ENCODE measurements at places on chromosomes 11 and 22.

DNA sequence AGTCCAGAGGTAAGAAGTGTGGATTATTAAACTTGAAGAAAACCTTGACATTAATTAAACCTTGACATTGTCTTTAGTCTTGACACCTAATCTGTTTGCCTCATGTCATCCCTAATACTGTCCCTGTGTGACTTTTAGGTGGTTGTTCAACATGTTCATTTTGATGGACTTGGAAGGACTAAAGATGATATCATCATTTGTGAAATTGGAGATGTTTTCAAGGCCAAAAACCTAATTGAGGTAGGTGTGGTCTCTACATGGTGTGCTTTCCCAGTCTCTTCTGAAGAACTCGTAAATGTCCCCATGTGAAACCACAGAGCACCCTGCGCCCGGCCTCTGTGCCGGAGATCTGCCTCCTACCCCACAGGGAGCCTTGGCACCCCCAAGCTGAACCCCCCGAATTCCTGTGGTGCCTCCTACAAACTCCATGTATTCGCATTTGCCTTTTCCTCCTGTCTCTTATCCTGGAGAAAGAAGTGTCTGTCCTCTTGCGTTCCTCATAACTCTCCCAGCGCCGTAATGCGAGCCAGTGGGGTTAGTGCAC lies 9.1 kb downstream of the SAMM50 start:
- DNase-seq: no peak

GRCh38 chr11:47495856-47496217 lies 46.9 kb upstream of the RAPSN start:
- DNase-seq: no peak

DNA sequence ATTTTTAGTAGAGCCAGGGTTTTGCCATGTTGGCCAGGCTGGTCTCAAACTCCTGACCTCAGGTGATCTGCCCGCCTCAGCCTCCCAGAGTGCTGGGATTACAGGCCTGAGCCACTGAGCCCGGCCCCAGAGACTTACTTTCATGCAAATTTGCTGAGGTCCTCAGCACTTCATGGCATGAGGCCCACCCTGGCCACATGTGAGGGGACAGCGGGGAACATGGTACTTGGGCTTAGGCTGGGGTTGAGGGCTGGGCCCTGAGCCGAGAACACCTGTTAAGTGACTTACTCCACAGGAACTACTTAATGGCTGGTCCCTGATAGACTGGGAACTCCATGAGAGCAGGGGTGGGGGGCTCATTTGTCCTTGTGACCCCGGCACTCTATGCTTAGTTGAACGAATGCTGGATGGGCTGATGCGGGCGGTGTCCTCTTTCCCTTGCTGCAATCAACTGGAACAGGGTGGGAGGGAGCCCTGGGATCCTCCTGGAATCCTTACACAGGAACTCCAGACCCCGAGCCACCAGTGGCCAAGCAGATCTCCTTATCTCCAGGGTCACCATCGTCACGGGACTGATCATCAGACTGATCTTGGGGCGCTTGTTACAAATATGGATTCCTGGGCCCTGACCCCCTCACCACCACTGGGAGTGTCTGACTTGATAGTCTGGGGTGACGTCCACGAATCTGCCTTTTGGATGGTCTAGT lies 1.0 kb downstream of the VSIG10L2 start:
- no peak for DNase-seq

GRCh38 chr22:42127606-42128005 lies 3.0 kb downstream of the CYP2D6 start:
- DNase-seq: no peak

DNA sequence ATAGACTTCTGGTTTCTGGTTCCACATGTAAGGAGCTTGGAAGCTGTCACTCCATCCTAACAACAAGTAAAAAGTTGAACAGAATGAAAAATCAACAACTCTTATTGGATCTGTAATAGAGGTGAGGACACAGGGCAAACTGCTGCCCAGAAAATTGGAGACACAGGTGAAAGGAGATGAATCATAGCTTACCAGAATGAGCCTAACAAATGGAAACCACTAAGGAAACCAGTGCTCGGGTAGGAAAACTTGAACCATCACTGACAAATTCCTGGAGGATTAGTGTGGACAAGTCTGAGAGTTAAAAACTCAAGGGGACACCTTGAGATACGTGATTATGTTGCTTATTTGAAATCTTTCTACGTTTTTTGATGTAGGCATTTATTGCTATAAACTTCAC lies 52.1 kb downstream of the GDPD4 start:
- DNase-seq: no peak

- DNase-seq: no peak
These were observed 18.1 kb upstream of the BDNF start for GRCh38 chr11:27718346-27718862.

DNA sequence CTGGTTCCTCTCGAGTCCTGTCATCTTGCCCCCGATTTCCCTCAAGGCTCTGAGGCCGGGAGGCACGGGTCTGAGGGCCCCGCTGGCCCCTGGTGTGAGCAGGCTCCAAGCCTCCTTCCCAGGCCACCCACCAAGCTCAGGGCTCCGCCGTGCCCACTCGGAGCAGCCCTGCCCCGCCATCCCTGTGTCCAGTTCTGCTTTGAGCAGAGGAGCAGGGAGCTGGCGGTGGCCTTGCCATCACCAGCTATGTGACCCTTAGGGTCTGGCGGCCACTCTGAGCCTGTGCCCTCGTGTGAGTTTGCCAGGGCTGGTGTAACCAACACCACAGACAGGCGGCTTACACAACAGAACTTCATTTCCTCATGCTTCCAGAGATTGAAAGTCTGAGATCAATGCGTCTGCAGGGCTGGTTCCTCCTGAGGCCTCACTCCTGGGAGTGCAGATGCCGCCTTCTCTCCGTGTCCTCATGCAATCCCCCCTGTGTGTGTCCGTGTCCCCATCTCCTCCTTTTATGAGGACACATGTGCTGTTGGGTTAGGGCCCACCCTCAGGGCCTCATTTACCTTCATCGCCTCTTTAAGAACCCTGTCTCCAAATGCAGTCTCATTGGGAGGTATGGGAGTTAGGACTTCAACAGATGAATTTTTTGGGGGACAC lies 36.5 kb upstream of the CELSR1 start:
- no peak for DNase-seq

- DNase-seq: no peak
These were observed 110.2 kb downstream of the ST3GAL4 start for GRCh38 chr11:126465573-126466188.

Data from stimulated activated CD8-positive, alpha-beta memory T cell treated with anti-CD3 and anti-CD28 coated beads, Interleukin-4, amount 100 ng/mL, for 24 hours (primary cell).